ENCODE measurements at places on chromosomes 5 and 9.

DNA sequence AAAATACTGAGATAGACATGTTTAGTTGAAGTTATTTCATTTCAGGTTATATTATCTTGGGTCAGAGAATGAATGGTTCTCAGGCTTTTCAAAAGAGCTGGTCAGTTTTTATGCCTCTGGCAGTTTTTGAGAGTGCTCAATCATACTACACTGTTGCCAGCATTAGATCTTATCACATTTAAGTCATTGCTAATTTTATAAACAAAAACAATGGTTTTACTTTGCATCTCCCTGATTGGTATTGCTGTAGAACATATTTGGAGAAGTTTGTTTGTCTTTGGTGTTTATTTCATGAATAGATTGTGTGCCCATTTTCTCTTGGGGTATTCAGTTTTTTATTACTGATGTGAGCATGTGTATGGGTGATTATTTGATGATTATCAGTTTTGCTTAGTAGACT is 1.5 kb downstream of the CATSPER3 start:
- no peak for DNase-seq

- DNase-seq = no peak
Observed at GRCh38 chr9:120733190-120733589, 18.9 kb upstream of the MEGF9 start.

- DNase-seq = no peak
Observed at GRCh38 chr5:100550531-100551051, 15.4 kb downstream of the FAM174A start.

DNA sequence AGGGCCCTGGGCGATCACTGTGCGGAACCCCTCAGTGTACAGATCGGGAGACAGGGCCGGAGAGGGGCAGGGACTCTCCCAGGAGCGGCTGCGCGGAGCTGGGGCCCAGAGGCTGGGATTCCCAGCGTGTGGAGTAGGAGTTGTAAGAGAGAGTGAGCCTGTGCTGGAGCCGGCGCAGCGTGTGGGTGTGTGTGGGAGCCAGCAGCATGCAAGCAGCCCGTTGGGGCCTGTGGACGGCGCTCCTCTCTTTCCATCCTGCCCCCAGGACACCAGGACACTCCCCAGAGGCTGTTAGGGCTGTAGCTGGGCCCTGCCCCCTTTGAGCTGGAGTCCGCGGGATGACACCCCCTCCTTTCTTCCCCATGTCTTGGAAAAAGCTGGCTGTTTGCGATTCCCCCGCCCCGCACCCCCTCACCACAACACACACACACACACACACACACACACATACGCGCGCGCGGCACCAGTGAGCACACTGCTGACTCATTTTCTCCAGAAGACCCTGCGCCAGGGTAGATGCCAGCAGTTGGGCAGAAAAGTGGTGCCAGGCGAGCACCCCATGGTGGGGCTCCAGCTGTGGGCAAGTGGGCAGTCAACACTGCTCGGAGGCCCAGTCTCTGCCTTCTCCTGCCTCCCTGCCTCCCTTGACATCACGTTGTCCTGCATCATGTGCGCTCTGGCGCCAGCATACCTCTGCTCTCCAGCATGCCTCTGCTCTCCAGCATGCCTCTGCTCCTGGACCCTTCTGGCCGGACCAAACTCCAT is 1.5 kb downstream of the COL27A1 start:
- peak; percentile 38 for DNase-seq

- DNase-seq = no peak
Observed at GRCh38 chr5:418162-419121, 24.5 kb upstream of the EXOC3 start.

DNA sequence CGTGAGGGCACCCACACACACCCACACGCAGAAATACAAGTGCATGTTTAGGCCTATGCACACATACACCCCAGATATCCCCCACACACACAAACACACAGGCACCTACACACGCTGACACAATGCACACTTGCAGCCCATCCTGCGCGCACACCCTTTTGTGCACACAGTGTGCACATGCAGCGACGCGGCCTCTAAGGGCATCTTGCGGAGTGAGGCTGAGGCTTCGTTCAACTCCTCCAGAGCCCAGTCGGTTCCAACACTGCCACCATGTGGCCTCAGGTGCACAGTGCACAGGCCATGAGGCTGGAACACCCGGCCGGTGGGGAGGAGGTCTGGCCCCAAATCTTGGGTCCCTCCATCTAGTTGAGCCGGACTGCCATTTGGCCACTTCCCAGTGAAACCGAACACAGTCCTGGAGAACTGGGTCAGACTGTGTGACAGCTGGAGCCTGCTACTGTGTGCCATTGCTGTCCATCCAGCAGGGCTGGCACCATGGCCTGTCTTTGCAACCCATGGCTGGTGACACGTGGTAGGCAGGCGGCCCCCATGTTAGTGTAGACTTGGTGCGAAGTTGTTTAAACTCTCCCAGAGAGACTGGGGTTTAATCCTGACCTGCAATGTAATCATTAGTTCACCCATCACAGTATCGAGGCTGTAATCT is 97.7 kb upstream of the MVB12B start:
- peak; percentile 75 for DNase-seq

- peak; percentile 42 for DNase-seq
Observed at GRCh38 chr5:76546497-76547102, 76.6 kb downstream of the F2RL2 start.

DNA sequence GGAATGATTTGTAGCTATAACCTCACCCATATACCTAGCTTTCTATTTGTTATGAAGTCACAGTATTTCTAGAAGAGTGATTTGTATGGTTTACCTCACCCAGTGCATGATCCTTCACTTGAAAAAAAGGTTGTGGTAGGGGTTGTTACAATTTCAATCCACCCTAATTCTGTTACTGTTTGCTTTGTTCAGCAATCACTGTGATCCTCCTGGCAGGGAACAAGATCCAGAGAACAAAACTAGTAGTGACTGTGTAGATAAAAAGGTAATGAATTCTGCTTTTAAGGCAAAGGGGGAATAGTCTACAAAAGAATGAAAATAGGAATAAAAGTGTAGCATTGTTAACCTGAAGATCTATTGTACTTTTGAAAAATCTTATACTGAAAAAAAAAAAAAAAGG is 191.3 kb upstream of the SH3GL2 start:
- DNase-seq = no peak

DNA sequence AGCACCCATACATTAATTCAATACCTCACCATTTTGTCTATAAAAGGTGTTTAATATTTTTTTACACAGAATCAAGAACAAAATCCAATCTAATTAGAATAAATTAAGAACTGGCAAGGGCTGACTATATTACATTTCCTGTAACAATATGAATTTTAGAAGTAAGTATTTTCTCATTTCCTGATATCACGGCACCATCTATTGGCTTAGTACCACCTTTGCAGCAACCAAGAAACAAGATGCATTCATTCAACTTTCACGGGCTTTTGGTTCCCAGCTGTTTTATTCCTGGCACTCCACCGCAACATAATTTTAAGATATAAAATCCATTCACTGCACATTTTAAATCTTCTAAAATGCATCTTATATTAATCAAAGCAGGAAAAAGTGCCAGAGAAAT is 20.6 kb downstream of the PSMB7 start:
- no peak for DNase-seq

DNA sequence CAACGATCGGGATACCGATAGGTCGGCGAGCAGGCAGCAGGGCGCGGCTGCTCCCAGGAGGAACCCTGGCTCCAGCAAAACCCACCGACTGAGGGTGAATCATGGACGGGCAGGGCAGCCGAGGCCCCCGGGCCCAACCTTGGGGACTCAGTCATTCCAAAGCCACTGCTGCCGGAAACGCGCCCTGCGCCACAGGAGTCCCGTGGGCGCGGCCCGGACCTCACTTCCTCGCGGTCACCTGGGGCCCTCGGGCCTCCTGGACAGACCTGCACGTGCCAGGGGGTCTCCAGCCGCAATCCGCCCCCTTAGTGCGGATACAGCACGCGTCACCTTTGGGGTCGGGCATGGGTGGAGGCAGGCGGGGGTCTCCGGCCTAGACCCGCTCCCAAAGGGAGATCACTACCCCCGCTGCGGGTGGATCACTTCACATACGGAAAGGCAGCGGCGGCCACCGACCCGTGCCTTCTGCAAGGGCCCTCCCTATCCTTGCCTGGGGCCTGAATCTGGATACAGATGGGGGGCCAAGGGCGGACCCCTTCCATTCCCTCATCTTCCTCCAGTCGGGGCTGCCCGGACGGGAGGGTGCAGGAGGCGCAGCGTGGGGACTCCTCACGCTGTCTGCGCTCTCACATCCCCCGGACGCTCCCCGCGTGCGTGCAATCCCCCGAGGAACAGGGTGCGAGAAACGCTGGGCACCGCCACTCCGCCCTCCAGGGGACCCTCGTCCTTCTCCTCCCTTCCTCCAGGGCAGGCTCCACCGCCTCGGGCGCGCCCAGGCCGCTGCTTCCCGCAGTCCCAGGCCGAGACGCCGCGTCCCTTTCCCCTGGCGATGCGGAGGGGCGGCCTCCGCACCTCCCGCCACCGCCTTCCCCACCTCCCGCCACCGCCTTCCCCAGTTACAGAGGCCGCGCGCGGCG is 586 bp downstream of the TXN start:
- peak; percentile 57 for DNase-seq

DNA sequence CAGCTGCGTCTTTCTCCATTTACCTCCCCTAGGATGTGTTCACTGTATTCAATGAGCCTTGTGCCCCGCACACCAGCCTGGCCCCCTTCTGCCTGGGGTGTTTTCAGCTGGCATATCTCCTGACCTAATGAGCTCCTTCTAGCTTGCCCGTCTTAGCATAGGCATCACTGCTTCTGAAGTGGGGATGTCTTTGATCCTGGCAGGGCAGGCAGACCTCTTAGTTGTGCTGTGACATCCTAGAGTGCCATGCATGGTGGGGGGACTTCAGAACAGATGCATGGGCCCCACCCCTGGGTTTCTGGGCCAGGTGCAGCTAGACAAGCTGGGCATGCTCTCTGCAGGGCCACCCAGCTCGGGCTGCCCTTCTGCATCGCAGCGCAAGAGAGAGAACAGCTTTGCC is 172.7 kb downstream of the GADD45G start:
- DNase-seq = no peak

DNA sequence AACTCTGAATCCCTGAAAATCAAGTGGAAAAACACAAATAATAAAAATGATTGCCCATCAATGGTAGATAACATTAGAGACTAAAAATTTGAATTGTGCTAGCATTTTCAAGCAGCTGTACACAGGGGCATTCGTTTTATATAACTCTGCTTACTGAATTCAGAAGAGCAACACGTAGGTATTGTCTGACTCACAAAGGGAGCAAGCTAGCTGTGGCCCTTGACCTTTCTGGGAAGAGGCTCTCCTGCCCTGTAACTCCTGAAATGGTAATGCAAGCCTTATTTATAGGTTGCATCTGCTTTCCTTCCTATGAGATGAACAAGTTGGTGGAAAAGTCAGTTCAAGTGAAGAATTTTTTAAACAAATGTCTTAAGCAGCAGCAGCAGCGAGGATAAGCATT is 218.7 kb upstream of the EFNA5 start:
- no peak for DNase-seq

- DNase-seq = no peak
Observed at GRCh38 chr5:63228154-63228553, 649.5 kb downstream of the LRRC70 start.

GRCh38 chr9:96327694-96328352 is 25.8 kb upstream of the HSD17B3 start:
- peak; percentile 53 for DNase-seq

DNA sequence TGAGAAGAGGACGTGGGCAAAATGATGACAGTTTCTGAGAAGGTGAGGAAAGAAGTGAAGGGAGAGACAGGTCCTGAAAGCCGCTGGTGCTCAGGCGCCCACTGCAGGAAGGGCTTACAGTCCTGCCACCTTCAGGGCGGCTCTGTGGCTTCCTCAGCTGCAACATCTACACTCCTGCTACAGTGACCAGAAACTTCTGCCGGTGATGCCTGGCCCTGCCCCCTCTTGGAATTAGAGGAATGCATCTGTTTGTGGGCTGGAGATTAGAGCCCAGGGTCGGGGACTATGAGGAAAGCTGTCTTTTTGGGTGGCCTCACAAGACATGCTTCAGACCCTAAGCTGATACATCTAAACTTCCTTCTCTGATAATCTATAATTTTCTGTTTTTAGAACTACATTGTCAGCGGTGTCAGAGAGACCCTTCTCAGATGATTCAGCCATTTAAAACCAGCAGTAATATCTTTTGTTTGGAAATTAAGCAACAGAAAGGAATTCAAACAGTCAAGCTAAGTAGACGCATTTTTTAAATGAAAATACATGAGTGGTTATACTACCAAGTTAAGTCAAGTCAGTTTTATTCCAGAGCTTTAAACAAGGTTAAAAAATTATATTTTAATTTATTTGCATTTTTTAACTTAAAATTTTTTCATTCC is 30.4 kb downstream of the PRDM6 start:
- no peak for DNase-seq

- DNase-seq = no peak
Observed at GRCh38 chr5:35316611-35317274, 86.5 kb upstream of the PRLR start.

Measured in stimulated activated CD4-positive, alpha-beta T cell treated with anti-CD3 and anti-CD28 coated beads, Interleukin-2, amount 100 ng/mL, for 24 hours (primary cell).